HTR-8/SVneo (cell line): ENCODE measurements at places on chromosomes 3 and 15.

- no peak for DNase-seq
Observed at GRCh38 chr3:8113626-8114025, 388.0 kb upstream of the LMCD1 start.

- no peak for DNase-seq
Observed at GRCh38 chr3:44513513-44513912, 36.0 kb upstream of the ZNF445 start.

GRCh38 chr15:45776772-45777171 lies 141.9 kb downstream of the SQOR start:
- no peak for DNase-seq

DNA sequence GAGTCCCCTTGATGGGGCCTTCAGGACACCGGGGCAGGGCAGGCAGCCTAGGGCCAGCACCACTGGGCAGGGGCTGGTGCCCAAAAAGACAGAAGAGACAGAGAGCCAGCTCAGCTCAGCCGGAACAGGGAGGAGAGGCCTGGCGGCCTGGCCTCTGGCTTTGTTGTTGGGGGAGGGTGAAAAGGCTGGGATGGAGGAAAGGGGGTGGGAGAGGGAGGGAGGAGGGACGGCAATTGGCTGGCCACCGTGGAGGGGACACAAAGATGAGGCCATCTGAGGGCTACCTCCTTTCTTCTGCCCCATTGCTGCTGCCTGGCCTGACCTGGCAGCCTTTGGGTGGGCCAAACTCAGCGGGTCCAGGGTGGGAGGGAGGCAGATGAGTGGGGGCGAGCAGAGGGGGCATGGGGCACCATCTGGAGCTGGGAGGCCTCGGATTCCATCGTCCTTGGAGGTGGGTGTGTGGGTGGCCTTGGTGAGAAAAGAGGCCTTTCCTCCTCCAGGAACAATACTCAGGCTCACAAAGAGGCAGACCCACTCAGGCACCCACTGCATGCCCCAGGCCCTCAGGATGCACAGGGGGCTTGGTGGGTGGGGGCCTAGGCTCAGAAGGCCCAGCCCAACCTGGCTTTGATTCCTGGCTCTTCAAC lies 9.3 kb downstream of the EFCC1 start:
- no peak for DNase-seq

GRCh38 chr15:68426116-68426515 lies 5.8 kb downstream of the ITGA11 start:
- no peak for DNase-seq

DNA sequence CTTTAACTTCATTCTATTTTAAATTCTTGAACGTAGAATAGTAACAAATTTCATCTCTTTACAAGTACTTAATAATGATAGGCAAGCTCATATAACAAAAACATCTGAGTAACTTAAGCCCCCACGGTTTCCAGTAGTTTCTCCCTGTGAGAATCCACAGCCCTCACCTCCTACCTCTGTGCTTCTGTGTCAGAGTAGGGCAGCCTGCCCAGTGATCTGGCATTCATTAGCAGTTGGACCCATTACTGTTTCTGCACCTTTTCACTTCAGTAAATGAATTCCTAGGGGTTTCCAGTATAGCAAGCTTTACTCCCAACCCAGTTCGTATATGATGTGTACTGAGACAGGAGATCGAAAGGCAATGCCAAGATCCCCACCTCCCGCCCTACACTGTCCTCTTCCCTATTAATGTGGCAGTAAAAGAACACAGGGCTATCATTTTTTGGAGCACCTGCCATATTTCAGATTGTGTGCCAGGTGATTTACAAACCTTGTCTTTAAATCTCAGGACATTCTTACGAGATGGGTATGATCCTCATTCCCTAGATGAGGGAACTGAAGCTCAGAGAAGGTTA lies 40.8 kb downstream of the EIF2AK4 start:
- no peak for DNase-seq

- DNase-seq, result no peak
Observed at GRCh38 chr15:80643431-80643951, 51.6 kb upstream of the ABHD17C start.

DNA sequence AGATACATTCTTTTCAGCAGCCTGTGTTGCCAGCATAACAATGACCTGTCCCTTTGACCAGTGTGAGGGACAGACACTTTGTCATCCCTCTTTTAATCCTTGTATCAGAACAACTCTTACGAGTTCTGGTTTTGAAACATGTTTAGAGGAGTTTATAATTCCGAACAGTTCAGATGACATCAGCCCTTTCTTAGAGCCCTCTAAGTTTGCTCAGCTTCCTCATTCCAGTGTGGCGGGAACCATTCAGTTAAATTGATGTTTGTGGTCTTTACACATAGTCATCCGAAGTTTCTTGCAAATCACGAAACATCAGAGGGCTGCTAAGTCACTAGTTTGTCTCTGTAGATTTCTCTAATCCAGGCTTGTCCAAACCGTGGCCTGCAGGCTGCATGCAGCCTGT lies 102.5 kb downstream of the AKAP13 start:
- DNase-seq, result no peak

DNA sequence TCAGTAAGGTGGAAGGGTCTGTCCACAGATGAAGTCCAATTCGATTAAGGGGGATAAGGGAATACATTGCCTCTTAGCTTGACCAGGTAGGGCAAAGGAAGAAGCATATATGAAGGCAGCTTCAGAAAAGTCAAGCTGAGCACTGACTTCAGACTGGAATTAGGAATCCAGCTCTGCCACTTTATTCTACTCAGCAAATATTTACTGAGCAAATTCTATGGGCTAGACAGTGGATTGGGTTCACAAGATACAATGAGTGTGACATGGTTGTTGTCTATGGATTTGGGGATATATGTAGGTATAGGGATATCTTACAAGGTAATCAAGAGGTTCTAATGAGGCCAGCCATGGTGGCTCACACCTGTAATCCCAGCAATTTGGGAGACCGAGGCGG lies 526 bp downstream of the ADIPOQ start:
- DNase-seq, result no peak

- no peak for DNase-seq
Observed at GRCh38 chr15:60006203-60006862, 2.2 kb downstream of the FOXB1 start.

DNA sequence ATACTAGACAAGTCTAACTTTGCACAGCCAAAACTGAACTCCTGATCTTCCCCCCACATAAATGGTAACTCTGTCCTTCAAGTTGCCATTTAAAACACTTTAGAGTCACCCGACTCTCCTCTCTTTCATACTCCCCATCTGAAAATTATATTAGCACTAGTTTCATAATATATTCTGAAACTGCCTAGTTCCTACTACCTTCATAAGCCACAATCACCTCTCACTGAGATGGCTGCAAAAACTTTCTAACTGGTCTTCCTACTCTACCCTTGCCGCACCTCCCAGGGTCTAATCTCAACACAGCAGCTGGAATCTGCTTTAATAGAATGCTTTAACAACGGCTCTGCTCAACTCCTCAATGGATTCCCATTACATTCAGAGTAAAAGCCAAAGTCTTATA lies 55.0 kb downstream of the GLB1 start:
- DNase-seq, result no peak
